Stimulated activated CD4-positive, alpha-beta T cell treated with anti-CD3 and anti-CD28 coated beads, Interleukin-4, amount 100 ng/mL, for 24 hours (primary cell): ENCODE measurements at places on chromosomes 12 and 14.

DNA sequence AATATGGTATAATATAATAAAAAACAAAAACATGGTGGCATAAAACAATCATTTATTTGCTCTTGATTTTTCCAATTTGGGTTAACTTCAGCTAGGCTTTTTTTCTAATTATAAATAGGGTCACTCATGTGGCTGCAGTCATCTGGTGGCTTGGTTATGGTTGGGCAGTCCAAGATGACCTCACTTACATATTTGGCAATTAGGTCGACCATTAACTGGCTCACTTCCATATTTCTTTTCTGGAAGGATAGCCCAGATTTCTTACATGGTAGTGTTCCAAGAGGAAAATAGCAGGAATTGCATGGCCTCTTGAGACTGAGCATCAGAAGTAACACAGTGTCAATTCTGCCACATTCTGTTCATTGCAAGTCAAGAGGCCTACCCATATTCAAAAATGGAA lies 153.4 kb downstream of the FUT8 start:
- no peak for DNase-seq

DNA sequence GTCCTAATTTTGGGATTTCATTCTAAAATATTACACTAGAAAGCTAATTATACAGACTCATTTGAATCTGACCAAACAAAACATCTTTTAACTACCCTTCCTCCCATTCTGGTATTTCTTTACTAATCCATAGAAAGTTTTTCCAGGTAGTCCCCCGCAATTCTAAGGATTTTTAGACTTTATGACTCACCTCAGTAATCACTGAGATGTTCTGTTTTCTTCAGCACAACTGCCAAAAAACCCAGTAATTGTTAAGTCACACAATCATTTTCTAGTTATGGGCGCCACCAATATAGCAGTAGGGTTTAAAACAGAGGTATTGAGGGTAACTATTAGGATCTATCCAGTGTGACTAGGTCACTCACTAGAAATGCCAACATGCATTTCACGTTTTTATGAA lies 1.6 kb upstream of the ARID4A start:
- no peak for DNase-seq

- DNase-seq: no peak
Observed at GRCh38 chr14:20667957-20668356, 16.4 kb upstream of the RNASE4 start.

- DNase-seq: no peak
Observed at GRCh38 chr14:33504246-33505099, 446.4 kb downstream of the EGLN3 start.

GRCh38 chr14:35046751-35047536 lies 872 bp downstream of the FAM177A1 start:
- peak; percentile 41 for DNase-seq

DNA sequence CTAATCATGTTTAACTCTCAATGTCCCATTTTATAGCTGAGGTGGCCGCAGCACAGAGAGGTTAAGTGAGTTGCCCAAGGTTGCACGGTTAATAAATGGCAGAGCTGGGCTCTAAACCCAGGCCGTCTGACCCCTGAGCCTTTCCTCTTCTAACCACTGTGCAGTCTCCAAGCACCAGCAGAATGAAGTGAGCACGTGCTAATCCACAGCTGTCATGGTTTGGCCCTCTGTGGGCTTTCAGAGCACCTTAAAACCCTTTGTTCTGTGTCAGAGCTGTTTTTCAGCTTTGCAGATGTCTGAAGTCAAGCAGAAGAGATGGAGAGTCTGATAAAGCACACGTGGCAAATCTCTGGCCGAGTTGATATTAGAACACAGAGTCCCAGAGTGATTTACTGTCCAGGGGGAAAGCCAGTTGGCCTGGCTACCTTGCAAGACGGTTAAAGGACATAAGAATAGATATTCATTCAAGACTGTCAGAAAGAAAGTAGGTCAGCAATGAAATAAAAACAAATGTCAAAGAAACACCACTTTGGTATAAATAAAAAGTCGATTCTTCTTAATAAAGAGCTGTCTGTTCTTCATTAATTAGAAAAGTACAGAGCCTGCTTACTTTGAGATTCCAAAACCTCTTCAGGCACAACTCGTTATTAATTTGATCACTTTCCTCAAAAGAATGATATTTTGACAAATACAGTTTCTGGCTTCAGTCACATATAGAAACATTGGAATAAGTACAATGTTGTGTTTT lies 107.3 kb downstream of the CRADD start:
- peak; percentile 27 for DNase-seq

DNA sequence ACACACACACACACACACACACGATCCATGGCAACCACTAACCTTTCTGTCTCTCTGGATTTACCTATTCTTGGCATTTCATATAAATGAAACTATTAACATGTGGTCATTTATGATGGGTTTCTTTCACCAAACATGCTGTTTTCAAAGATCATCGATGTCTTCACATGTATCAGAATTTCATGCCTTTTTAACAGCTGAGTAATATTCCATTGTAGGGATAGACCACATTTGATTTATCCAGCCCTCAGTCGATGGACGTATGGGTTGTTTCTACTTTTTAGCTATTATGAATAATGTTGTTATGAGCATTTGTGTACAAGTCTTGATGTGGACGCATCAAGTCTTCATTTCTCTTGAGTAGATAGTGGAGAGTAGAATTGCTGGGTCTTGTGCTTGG lies 56.5 kb downstream of the MVK start:
- no peak for DNase-seq

DNA sequence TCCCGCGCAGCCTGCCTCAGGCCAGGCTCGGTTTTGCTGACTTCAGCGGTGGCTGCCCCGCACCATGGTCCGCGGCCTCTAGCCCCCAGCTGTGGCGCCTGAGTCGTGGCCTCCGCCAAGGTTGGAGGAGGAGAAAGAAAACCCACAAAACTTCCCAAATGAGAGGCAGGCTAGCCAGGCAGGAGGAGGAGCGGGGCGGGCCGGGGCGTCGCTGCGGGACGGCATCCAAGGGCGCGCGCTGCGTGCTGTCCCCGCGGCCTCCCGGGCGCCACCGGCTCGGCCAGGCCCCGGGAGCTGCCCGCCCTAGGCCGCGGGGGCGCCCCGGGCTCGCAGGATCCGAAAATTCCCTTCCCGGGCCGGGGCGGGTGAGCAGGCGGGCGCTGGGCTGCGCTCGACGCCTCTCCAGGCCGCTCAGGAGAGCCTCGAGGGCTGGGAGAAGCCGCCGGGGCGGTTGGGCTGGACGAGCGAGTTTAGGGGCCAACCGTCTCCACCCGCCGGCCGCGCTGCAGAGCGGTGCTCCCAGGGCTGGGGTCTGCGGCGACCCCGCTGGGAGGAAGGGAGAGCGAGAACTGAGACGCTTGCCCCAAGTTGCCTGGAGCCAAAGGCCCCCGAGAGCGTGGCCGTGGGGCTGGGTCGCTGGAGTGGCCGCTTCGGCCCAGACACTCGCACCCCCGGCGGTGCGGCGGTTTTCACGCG lies at the start of gene EFS:
Gene EFS (minus strand): TSS at position 137 of the 696 bp plus-strand sequence. CDS start 147 bp downstream, outside the sequence.
- no peak for DNase-seq
